ENCODE measurements at places on chromosomes 6 and 20.

DNA sequence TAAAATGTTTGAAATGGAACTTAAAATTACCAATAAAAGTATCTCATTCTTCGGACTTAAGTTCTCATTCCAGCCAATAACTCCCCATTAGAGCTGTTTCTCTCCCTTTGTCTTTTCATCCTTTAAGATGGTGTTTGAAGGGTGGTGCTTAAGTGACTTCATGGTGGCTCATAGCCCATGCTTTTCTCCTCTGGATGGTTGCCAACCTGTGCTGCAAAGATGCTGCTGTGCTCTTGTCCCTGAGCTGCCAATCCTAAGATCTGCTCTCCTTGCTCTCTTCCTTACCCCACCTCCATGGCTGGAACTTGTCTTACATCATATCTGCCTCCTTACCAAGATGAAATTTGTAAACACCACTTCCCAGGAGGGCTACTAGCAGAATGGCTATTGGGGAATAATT, 31.6 kb upstream of the PNRC1 start:
- DNase-seq, result peak; percentile 76

DNA sequence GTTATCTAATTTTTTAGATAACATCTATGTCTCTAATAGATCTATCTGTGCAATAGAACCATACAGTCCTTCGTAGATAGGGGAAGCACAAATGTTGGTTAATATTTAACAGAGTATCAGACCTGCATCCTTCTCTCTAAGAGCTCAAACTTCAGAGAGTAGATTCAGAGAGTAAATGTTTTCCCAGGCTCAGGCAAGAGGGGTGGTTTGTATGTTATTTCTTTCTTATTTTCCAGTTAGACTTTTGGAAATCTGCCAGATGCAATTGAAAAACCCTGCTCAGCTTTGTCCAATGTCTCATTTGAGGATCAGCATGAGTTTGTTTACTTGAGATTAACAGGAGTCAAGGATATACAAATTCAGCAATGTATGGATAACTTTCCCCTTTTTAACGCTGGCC, 361.9 kb downstream of the BCKDHB start:
- no peak for DNase-seq

GRCh38 chr6:4776493-4777393, 539 bp downstream of the CDYL start:
- no peak for DNase-seq

DNA sequence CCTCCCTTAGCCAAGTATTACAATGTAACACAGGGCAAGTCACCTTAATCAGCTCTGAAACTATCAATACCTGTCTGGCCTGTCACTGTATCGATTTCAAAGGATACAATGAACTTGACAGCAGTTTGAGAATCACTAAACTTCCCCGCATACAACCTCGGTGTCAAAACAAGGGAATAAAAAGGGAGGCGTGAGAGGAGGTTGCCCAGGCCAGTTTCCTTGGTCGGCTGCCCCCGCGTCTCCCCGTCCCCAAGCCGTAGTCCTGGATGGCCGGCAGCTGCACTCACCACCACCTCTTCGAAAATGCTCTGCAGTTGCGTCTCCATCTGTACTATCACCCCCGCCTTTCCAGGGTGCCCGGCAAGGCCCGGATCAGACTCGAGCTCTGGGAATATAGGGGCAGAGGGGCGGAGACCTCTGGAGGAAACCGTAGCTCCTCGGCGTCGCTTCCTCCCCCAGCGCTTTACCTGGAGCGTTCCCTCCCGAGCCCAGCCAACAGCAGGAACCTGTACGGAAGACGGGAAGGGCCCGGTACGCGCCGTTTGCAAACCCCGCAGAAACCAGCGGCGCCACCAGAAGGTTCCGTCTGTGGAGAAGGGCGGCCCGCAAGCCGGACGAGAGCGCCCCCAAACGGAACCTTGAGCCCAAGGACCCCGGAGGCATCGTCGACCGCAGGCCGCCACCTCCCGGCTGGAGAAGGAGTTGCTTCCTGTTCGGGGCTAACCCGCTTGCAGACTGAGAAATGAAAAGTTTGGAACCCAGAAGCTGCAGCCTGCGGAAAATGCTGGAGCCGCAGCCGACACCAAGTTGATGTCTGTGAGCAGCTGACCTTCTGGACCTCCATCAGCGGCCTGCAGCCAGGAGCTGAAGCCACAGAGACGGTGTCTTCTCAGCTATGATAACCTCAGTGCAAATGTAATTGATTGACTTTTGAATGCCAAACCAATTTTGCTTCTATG, at the start of gene MED23:
TSS of gene MED23 (minus strand) at position 519 of the 959 bp plus-strand sequence. CDS start at position 326, 193 bp downstream.
- DNase-seq, result peak; percentile 96

GRCh38 chr6:75526502-75527127, 33.0 kb upstream of the FILIP1 start:
- DNase-seq, result peak; percentile 89

- DNase-seq, result peak; percentile 22
Observed at GRCh38 chr6:291204-291696, 1.0 kb upstream of the DUSP22 start.

- DNase-seq, result no peak
Observed at GRCh38 chr20:51484141-51484815, 58.2 kb downstream of the NFATC2 start.

DNA sequence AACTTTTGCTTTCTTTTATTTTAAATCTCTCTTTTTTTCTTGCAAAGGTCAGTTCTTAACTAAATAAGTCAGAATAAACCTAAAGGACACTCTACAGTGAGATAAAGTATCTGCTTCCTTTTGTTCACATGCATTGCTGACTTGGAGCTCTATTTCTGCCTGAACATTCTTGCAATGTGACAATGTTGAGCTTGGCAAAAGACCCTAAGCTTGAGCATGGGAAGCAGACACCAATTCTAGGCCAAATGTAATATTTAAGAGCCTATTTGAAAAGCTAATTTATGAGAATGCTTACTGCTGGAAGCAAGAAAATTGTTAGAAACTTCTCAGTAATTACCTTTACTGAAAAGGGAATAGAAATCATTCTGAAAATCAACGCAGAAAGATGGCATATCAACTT, 556.2 kb downstream of the CBLN4 start:
- DNase-seq, result no peak

DNA sequence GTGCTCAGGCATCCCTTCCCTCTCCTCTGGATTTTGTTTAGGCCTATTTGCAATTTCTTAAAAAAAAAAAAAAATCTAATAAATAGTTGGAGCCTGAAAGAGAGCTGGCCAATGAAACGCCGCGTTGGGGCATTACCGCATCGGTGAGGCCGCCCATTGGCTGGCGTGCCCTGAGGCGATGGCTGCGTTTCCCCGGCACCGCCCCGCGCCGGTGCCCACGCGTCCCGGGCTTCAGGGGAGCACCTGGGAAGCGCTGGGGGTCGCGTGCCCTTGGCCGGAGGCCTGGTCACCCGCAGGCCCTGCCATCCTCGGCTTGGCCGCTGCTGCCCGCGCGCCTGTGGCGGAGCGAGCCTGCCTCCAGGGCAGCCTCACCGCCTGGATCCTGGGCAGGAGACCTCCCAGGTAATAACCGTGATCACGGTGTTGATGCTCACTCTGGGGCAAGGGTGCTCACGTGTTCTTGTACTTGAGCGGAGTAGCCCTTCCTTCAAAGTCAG, 155.4 kb downstream of the NRN1 start:
- peak; percentile 26 for DNase-seq

DNA sequence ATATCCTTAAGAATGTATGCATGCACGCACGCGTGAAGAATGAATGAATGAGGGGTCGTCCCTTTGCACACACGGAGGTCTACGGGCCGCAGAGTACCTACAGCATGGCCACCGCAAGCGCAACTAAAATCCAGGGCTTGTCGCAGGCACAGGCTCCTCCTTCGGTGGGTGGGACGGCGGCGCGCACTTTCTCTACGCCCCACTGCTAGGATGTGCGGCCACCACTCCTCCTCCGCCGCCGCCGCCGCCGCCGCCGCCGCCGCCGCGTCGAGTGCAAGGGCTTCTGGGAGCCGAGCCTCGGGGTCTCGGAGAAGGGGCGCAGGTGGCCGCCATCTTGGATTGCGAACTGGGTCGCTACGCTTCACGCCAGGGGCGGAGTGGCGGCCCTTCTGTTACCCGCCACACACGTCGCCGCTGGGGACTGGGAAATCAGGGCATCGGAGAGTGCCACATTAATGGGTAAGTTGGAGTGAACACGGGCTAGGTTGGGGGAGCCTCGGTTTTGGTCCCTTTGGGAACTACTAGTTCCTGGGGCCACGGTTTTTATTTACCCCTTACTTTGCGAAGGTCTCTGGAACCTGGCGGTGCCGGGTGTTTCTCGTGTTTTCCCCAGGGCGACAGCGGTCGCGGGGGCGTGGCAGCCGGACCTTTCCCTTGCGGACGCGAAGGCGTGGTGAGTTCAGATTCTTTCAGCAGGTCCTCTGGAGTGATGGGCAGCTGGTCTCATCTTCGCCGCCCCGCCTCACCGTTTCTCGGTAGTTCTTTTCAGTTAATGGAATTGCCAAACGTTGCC, at the start of gene KPNA5:
TSS of gene KPNA5 (plus strand) at position 332 of the 793 bp plus-strand sequence. CDS start at position 456, 124 bp downstream.
- DNase-seq, result peak; percentile 90

DNA sequence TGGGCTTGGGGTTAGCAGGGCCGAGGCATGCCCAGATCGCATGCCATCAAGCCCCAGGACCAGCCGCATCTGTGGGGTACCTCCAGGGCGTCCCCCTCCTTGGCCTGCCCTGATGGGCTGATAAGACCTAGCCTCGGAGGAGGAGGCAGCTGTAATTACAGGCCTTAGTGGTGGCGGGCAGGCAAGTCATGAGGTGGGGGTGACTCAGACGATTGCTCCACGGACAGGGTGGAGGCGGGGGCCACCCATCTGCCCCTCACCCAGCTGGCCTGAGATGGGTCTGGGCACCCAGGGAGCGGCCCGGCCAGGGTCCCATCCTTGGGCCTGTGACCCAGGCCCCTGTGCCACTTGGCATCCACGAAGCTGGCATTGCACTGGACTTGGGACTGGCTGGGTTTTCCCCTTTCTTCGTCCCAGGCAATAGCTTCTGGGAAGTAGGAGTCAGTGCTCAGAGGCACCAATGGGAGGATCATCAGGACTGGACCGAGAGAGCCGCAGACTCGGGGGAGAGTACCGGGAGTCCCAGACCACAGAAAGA, 57.5 kb downstream of the CEBPB start:
- DNase-seq, result peak; percentile 48

GRCh38 chr6:154071236-154071635, 32.2 kb downstream of the OPRM1 start:
- DNase-seq, result no peak

GRCh38 chr6:46816626-46817025, 23.4 kb downstream of the MEP1A start:
- no peak for DNase-seq

- no peak for DNase-seq
Observed at GRCh38 chr6:15073883-15074465, 171.9 kb upstream of the JARID2 start.

- no peak for DNase-seq
Observed at GRCh38 chr6:35541836-35542235, 29.1 kb upstream of the TULP1 start.

GRCh38 chr20:61053487-61053886, 198.6 kb upstream of the CDH4 start:
- DNase-seq, result no peak

- no peak for DNase-seq
Observed at GRCh38 chr6:37004044-37004980, 1.1 kb upstream of the FGD2 start.

DNA sequence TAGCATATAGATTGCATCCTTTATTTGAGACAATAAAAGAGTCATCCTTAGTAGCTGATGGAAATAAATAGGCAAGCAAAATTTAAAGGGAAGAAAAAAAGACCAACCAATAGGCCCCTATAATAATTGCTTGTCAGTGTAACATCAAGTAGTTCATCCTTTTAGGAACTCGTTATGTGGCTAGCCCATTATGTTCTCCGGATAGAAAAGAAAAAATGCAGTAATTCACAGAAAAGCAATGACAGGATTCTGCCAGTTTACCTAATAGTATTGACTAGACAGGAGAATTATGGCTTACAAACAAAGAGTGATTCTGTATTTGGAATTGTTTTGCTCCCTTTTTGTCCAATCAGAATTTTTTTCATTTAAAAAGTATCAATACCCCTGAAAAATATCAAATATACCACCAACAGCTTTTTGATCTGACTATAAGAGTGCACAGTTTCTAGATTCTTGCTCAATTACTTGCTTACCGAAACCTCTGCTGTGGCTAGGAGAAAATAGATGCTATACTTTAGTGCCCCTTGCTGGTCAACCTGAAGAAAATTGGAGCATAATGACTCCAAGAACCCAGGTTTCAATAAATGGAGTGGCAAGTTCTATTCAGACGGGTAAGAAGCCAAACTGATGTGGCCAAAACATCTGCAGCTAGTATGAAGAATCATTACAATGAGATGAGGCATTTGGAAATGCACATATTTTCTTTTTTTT, 91.5 kb upstream of the SASH1 start:
- DNase-seq, result peak; percentile 76

GRCh38 chr6:11368264-11368663, 135.8 kb upstream of the NEDD9 start:
- no peak for DNase-seq

GRCh38 chr6:11007715-11008608, 36.1 kb downstream of the ELOVL2 start:
- DNase-seq, result peak; percentile 66

GRCh38 chr6:69729870-69730449, 66.8 kb downstream of the LMBRD1 start:
- DNase-seq, result peak; percentile 21

- no peak for DNase-seq
Observed at GRCh38 chr6:105397987-105398386, 4.9 kb downstream of the PREP start.

GRCh38 chr6:33779290-33779689, 9.6 kb downstream of the LEMD2 start:
- no peak for DNase-seq

DNA sequence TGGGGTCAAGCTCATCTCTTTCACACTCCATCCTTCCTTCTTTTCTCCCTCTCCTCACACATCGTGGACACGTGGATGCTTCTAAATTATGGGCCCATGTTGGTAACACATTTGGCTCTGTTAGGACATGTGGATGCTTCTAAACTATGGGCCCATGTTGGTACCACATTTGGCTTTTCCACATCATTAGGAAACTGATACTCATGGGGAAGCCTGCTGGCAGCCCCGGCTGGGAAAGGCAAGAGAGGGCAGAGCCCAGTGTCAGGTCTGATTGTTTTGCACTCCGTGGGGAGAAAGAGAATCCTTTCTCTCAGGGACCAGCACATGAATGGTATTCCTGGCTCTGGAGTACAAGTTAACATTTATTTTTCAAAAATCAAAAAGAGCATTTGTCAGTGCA, 4.0 kb upstream of the CST1 start:
- DNase-seq, result no peak

DNA sequence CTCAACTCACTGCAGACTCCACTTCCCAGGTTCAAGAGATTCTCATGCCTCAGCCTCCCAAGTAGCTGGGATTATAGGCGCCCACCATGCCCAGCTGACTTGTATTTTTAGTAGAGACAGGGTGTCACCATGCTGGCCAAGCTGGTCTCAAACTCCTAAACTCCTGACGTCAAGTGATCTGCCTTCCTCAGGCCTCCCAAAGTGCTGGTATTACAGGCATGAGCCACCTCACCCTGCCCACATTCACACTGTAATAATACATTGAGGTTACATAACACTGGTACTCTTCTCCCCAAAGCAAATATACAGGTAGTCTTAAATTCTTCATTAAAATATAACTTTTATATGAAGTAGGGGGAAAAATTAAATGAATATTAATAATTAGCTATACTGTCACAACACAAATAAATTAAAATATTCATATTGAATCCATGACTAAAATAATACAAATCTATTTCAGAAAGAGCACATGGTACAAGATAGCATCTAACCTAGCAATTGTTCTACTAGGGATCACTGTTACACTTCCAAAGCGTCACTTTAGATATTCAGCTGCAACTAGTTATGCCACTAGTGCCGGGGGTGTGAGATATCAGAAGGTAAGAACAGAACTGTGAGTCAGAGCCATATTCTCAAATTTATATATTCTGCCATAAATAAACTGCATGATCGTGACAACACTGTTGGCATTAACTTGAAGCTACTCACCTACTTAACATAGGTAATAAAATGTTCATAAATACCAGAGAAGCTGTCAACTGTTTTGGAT, 169.1 kb upstream of the SHLD1 start:
- DNase-seq, result no peak

Data from fibroblast of pulmonary artery (primary cell).